ENCODE measurements at places on chromosomes 11 and 22.

DNA sequence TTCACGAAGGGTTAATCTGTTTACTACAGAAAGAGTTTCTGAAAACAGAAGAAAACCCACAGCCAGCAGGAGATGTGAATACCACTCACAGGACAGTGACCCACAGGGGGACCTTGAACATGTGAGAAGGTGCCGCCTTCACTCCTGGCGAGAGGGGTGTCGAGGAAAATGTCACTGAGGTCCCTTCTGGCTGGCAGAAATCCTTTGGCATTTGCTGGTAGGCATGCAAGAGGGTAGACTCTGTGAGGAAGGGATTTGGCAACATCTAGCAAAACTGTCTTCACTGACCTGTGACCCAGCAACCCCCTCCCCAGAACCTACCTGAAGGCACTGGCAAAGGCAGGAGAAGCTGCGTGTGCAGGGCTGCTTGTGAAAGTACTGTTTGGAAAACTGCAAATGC lies 8.6 kb downstream of the KCNQ1 start:
- no peak for DNase-seq

- no peak for DNase-seq
Measured at GRCh38 chr22:39699631-39700360, 129.2 kb downstream of the CACNA1I start.

GRCh38 chr11:28566339-28567089 lies 458.3 kb downstream of the METTL15 start:
- DNase-seq: no peak

GRCh38 chr11:12806113-12806512 lies 131.9 kb downstream of the TEAD1 start:
- no peak for DNase-seq

- no peak for DNase-seq
Measured at GRCh38 chr11:113179181-113179704, 135.1 kb upstream of the TTC12 start.

- DNase-seq: no peak
Measured at GRCh38 chr22:50257451-50258360, 3.8 kb downstream of the MAPK12 start.

DNA sequence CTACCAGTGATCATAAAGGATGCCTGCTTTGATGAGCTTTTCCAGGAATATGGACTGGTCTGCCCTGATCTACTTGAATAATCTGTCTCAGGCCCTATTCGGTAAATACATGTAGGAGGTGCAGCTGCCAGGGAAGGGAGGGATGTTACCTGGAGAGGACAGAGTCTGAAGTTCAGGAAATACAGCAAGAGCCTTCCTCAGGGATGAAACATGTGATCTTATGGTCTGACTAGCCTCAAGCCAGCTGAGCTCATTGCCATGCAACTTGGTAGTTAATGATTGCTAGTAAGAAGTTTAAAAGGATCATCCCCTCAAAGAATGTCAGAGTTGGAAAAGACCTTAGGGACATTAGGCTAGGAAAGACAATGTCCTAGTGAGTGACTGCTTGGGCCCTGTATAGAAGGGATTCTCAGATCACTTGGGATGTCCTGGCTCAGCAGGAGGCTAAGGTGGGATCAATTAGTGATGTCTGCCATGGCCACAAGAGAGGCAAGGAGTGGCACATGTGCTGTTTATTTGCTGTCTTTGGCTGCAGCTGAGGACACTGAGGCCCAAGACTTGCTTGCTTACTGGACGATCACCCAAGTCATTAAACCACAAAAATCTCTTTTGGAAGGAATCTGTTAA lies 18.5 kb downstream of the PTPRJ start:
- DNase-seq: no peak

DNA sequence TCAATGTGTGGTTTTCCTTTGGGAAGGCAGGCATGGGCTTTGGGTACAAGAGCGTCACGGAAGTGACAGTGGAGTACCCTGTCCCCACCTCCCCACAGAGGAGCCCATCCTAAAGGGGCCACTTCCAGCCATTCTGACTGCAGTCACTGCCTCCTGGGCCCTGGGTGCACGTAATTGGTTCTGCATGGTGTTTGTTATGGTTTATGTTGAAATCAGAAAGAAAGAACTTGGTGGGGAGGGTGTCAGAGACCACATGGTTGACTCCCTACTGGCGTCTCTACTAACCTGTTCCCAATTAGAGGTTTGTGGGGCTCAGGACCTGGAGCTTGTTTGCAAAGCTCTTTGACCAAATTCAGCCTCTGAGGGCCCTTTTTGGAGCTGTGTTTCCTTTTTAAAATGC lies 40.8 kb downstream of the RIBC2 start:
- no peak for DNase-seq

GRCh38 chr11:109349276-109350080 lies 72.5 kb upstream of the C11orf87 start:
- no peak for DNase-seq

- DNase-seq: peak; percentile 61
Measured at GRCh38 chr22:26330971-26331625, 98.0 kb upstream of the ASPHD2 start.

- DNase-seq: peak; percentile 92
Measured at GRCh38 chr11:61695917-61696316, 15.7 kb downstream of the DAGLA start.

GRCh38 chr11:12585861-12586260 lies 88.4 kb upstream of the TEAD1 start:
- DNase-seq: no peak

- no peak for DNase-seq
Measured at GRCh38 chr11:94472916-94473799, 20.5 kb downstream of the MRE11 start.

- DNase-seq: no peak
Measured at GRCh38 chr11:104898685-104899013, 389 bp upstream of the CASP12 start.

DNA sequence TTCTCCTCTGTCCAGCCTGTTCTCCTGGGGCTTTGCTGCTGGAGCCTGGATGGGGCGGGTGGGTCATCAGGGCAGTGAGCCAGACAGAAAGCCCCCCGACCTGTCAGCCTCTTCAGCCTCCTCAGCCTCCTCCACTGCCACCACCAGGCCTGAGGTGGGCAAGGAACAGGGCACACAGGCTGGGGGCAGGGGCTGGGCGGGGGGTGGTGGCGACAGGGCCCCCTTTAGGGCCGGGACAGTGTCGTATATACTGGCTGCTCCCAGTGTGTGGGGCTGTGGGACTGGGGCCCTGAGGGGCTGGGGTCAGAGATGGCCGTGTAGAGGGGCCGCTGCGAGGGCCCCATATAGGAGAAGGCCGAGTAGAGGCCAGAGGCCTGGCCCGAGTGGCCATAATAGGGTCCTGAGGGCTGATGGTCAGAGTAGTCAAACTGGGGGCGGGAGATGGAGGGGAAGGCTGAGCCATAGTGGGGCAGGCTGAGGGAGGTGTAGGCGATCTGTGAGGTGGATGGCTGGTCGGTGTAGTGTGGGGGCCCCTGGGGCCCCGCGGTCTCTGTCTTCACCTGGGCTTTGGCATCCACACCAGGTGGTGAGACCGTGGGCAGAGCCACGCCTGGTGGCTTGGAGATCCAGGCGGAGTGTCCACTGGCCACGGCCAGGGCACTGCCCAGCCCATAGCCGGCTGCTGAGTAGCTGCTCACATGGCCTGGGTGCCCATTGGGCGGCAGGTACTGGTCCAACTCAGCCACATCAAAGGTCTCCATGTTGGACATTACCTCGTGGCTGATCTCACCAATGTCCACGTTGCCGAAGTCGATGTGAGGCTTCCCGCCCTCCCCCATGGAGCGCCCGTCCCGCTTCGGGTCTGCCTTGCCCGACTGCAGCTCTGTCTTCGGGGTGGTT lies 10.8 kb downstream of the SOX10 start:
- no peak for DNase-seq

DNA sequence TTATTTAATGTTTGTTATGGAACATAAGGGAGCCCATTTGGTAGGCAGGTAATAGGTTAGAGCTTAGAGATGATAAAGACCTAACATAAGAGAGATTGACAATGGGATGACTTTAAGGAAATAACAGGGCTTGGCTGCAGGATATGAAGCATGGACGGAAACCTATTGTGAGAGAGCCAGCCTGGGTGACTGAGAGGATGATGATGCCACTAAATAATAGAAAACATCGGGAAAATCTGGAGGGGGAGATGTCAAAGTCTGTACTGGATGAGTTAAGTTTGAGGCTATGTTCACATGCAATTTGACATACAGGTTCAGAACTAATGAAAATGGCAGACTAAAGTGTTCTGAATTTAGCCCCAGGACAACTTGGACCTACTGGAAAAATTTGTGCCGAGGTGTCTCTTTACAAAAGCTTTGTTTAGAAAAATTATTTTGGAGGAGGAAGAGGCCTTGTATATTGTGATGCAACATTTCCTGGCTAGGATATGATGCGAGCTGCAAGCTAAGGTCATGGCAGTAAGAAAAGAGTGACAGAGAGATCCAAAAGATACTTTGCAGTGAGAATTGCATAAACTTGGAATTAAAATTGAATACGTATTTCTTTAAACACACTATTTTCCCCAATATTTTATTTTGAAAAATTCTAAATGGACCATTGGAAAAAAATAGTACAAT lies 339.3 kb upstream of the PLET1 start:
- DNase-seq: no peak

GRCh38 chr11:88555829-88556202 lies 218.3 kb upstream of the CTSC start:
- no peak for DNase-seq

DNA sequence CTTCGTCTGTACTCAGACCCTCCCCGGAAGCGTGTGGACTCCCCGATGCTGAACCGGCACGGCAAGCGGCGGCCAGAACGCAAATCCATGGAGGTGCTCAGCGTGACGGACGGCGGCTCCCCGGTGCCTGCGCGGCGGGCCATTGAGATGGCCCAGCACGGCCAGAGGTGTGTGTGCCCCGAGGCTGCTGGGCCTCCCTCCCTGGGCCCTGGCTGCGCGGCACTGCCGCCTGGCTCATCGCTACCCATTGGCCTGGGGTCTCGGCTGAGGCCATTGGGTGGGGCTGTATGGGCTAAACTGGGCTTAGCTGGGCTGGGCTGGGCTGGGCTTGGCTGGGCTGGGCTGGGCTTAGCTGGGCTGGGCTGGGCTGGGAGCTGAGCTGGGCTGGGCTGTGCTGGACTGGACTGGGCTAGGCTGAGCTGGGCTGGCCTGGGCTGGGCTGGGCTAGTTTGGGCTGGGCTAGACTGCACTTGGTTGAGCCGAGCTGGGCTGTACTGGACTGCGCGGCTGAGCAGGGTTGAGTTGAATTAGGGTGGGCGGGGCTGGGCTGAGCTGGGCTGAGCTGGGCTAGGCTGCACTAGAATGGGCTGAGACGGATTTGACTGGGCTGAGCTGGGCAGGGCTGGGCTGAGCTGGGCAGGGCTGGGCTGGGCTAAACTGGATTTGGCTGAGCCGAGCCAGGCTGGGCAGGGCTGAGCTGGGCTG lies 40.7 kb downstream of the MOB2 start:
- no peak for DNase-seq

DNA sequence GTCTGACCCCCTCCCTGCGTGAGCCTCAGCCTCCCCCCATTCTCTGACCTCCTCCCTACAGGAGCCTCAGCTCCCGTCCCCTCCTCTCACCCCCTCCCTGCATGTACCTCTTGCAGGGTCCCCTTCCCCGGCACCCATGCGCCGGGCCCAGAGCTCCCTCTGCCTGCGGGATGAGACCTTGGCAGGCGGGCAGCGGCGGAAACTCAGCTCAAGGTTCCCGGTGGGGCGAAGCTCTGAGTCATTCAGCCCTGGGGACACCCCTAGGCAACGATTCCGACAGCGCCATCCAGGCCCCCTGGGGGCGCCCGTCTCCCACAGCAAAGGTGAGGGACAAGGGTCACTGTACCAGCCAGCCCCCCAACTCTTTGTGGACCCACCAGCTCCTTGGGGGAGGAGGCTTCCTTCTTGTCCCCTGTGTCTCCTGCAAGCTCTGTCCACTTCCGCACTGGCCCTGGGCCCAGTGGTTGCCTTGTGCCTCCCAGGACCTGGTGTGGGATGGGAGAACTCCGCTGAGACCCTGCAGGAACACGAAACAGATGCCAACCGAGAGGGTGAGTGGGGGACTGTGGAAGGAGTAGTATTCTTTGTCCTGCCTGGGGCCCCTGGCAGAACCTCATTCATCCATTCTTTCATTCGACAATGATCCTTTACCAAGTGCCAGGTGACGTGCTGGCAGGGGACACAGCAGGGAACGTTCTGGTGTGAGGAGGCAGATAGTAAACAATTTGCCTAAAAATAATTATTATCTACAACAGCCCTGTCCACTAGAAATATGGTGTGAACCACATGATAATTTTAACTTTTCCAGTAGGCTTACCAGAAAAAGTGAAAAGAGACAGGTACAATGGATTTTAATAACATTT lies 3.7 kb upstream of the RPS6KA4 start:
- peak; percentile 39 for DNase-seq

DNA sequence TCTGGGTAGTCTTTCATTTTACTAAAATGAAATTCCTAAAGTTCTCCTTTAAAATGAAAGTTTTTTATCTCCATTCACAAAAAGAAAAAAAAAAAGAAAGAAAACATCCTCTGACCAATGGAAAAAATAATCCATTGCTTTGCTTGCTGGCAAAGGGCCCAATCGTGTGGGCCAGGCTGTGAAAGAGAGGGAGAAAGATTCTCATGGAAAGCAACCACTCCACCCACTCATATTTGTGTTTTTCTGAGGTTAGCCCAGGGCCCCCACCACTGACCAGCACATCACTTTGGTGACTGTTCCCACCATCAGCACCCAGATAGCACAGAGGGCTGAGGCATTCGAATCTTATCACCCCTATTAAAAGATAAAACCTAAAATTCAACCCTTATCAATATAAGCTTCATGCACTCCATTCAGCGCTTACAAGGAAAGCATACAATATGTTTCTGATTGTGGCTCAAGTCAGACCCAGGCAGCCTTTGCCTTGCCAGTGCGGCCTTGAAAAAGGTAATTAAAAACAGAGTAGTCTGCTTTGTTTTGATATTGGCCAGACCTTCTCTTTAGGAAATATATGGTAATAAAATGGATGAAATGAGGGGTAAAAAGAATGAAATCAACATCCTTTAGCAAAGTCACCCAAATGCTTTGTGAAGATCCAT lies 192.8 kb downstream of the ETS1 start:
- no peak for DNase-seq

- DNase-seq: no peak
Measured at GRCh38 chr11:126103150-126103549, 40.5 kb upstream of the CDON start.

GRCh38 chr22:50581950-50582492 lies 628 bp downstream of the CHKB start:
- peak; percentile 35 for DNase-seq

GRCh38 chr11:14503023-14503422 lies 3.4 kb upstream of the COPB1 start:
- no peak for DNase-seq
